ENCODE measurements at places on chromosomes 1 and 21.

DNA sequence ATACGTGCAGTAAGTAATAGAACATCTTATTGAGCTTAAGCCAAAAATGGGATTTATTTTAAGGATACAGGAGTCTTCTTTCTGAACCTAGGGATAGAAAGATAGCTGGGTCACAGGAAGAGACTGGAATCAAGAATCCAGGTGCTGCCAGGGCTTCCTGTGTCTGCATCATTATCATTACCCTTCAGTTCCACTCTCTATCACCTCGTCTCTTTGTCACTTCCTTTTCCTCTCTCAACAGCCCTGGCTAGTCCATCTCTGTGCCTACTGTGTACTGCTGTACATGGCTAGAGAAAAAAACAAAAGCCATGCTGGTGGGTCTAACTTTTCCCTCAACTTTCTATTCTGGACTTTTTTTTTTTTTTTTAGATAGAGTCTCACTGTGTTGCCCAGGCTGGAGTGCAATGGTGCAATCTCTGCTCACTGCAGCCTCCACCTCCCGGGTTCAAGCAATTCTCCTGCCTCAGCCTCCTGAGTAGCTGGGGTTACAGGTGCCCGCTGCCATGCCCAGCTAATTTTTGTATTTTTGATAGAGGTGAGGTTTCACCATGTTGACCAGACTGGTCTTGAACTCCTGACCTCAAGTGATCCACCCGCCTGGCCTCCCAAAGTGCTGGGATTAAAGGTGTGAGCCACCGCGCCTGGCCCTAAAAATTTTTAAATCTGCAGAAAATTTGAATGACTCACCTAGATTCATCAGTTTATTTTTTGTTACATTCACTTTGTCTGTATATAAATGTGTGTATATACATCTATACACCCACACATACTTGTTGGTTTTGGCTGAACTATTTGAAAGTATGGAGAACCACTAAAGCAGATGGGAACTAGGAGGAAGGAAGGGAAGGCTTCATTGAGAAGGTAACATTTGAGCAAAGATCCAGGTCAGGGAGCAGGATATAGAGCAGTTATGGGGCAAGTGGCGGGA is 31.9 kb downstream of the UBE4B start:
- H3K4me1 ChIP-seq, result peaks cover 5% of the 10 kb centered on the region
- H3K36me3 ChIP-seq, result no peaks in the 10 kb centered on the region
- no peak overlapping the region for H3K27ac ChIP-seq
- no peak for DNase-seq
- H3K4me3 ChIP-seq, result no peak overlapping the region
- no peaks in the 10 kb centered on the region for H3K27me3 ChIP-seq

GRCh38 chr1:212044851-212045250 is 9.3 kb downstream of the DTL start:
- no peak overlapping the region for H3K27ac ChIP-seq
- DNase-seq, result no peak
- H3K27me3 ChIP-seq, result no peaks in the 10 kb centered on the region
- H3K4me1 ChIP-seq, result peaks cover 3% of the 10 kb centered on the region

DNA sequence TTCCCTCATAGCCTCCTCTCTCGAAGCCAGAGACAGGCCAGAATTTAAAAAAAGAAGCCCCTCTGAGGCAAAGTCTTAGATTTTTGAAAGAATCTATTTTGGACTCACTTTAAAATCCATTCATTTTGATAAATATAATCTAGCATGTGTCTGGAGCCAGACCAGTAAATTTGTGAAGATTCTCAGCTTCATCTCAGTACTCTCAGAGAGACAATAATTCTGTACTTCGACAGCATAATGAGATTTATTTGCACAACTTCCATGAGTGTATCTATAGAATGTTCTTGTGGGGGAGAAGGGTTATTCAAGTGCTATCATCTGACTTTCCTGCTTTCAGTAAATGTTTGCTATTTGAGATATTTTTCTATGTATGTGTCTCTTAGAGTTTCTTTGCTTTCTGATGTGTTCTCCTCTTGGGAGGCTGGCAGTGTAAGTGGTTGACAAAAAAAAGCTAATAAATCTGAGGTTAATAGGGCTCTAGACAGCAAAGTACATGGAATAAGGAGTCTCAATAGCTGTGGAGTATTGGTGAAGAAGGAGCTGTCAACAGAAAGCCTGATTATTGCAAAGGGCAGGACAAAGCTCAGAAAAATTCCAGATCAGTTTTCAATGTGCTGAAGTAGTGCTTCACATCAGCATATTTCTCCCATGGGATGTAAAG is 223.0 kb downstream of the PTBP2 start:
- H3K27ac ChIP-seq, result no peak overlapping the region
- H3K36me3 ChIP-seq, result no peaks in the 10 kb centered on the region
- DNase-seq, result peak; percentile 21
- no peaks in the 10 kb centered on the region for H3K4me1 ChIP-seq
- no peak overlapping the region for H3K4me3 ChIP-seq
- no peaks in the 10 kb centered on the region for H3K27me3 ChIP-seq

GRCh38 chr1:150575072-150575489 is 4.3 kb downstream of the MCL1 start:
- no peaks in the 10 kb centered on the region for H3K27me3 ChIP-seq
- H3K27ac ChIP-seq, result peak overlapping the region; percentile 61
- no peak overlapping the region for H3K4me3 ChIP-seq
- peak; percentile 56 for DNase-seq
- H3K36me3 ChIP-seq, result peaks cover 31% of the 10 kb centered on the region
- peaks cover 13% of the 10 kb centered on the region for H3K4me1 ChIP-seq

- H3K4me1 ChIP-seq, result no peaks in the 10 kb centered on the region
- no peaks in the 10 kb centered on the region for H3K36me3 ChIP-seq
- H3K27me3 ChIP-seq, result no peaks in the 10 kb centered on the region
- H3K4me3 ChIP-seq, result no peak overlapping the region
Measured at GRCh38 chr1:199123615-199124014, 484.8 kb downstream of the PTPRC start.

DNA sequence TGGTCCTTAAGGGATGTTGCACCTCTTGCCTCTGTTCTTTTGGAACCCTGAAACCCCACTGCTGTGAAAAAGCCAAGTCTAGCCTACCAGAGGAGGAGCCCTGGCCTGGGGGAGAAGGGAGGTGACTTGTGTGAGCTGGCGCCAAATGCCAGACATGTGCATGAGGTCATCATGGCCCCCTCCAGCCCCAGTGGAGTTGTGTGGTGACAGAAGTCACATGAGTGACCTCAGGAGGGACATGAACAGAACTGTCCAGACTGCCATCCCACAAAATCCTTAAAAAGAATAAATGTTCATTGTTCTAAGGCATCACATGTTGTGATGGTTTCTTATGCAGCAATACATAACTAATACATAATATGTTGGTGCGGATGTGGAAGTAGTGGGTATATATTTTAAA is 10.8 kb downstream of the HHAT start:
- H3K27ac ChIP-seq, result no peak overlapping the region
- H3K4me1 ChIP-seq, result peaks cover 3% of the 10 kb centered on the region
- H3K36me3 ChIP-seq, result no peaks in the 10 kb centered on the region
- no peak for DNase-seq

DNA sequence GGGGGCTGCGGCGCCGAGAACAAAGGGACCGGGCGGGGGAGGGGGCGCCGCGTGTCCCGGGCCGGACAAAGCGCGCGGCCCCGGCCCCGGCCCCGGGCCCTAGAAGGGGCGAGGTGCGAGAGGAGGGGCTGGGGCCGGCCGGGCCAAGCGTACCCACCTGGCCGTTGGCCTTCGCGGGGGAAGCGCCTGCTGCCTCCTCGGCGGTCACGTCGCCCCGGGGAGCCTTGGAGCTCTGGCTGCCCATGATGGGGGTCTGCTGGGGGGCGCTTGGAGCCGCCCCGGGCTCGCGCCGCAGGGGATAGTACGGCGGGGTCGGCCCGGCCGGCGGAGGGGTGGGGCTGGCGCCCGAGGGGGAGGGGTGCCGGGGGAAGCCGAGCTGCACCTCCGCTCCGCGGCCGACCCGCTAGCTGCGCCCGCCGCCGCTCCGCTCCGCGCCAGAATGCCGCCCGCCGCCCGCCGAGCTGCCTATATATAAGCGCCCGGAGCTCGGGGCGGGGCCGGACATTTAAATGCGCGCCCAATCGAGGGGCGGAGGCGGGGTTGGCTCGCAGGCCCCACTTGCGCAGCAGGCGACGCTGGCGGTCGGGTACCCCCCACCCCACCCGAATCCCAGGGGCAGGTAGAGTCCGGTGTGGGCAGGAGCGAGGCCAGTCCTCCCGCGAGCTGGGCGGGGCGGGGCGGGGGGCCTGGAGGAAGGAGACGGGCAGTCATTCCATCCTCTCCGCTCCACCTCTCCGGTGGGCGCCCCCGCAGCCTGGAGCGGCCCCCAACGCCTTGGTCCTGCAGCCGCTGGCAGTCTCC is at the start of gene MARCKSL1:
MARCKSL1 (minus strand) TSS at position 444 of the 801 bp plus-strand sequence; CDS start at position 244, 200 bp downstream.
- peaks cover 52% of the 10 kb centered on the region for H3K4me1 ChIP-seq
- H3K27me3 ChIP-seq, result no peaks in the 10 kb centered on the region
- H3K4me3 ChIP-seq, result peak within 1 kb of the TSS; percentile 88
- no peak within 1 kb of the TSS for H3K27ac ChIP-seq
- H3K36me3 ChIP-seq, result peaks cover 36% of the 10 kb centered on the region

DNA sequence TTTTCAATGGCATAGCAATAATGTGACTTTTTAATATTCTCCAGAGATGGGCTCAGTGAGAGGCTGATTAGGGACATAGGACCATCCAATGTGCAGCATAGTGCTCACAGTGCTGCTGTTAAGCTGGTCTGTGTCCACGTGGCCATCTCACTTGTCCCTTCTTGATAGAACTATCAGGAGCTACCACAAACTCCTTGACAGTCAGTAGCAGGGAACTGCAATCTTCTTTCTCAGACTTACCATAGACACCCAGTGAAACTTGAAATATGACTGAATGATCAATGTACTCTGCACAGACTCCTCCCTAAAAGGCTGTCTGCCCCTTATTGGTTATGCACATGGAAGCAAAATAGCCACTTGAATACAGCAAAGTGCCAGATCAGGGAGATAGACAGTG is 64.5 kb upstream of the WARS2 start:
- no peak overlapping the region for H3K27ac ChIP-seq

GRCh38 chr1:227886503-227886961 is 61.2 kb downstream of the WNT9A start:
- no peak overlapping the region for H3K27ac ChIP-seq
- H3K36me3 ChIP-seq, result no peaks in the 10 kb centered on the region
- no peak for DNase-seq
- H3K27me3 ChIP-seq, result peaks cover 23% of the 10 kb centered on the region
- H3K4me3 ChIP-seq, result no peak overlapping the region
- H3K4me1 ChIP-seq, result peaks cover 44% of the 10 kb centered on the region

- H3K4me1 ChIP-seq, result peaks cover 31% of the 10 kb centered on the region
- no peak overlapping the region for H3K27ac ChIP-seq
- no peak overlapping the region for H3K4me3 ChIP-seq
- peaks cover 39% of the 10 kb centered on the region for H3K36me3 ChIP-seq
- no peaks in the 10 kb centered on the region for H3K27me3 ChIP-seq
Measured at GRCh38 chr1:203675596-203676347, 49.1 kb downstream of the ATP2B4 start.

DNA sequence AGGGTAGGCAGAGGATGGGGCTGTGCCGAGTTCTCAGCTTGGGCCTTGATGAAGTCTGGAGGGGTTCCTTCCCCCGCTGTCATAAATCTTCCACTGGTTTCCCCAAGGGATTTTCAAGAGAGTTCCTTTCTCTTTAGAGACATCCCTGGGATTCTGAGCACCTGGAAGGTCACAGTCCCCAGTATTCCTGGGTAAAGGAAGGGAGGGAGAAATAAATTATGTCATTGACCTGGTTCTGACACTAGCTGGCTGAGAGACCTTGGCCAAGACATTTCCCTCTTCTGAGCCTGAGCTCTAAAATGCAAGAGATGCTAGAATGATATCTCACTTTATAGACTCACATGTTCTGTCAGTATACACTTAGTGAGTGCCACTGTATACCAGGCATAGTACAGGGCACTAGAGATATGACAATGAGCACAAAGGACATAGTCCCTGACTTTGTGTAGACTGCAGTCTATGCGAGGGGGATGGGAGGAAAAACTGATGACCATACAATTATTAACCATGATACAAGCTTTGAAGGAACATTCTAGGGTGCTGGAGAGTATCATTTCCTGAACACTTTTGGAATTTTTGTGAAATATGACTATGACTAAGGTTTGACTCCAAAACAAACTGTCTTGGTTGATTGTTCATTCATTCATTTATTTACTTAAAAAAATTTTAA is 165.8 kb upstream of the JUN start:
- no peak overlapping the region for H3K4me3 ChIP-seq
- H3K27me3 ChIP-seq, result no peaks in the 10 kb centered on the region
- H3K36me3 ChIP-seq, result no peaks in the 10 kb centered on the region

DNA sequence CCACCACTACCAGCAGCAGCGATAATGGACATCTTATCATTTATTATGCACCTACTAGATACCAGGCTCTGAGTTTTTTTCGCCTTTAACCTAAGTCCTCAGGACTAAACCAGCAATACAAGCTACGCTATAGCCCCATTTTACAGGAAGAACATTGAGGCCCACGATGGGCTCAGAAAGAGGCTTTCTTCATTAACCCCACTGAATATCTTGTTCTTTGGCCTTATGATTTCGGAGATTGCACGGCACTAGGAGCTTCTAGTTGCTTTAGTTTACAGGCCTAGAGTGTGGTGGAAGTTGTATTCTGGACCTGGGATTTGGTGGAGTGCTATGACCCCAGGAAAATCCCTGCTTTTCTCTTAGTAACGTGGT is 1.5 kb downstream of the SESN2 start:
- no peaks in the 10 kb centered on the region for H3K27me3 ChIP-seq
- H3K36me3 ChIP-seq, result peaks cover 5% of the 10 kb centered on the region
- peaks cover 23% of the 10 kb centered on the region for H3K4me1 ChIP-seq
- peak overlapping the region; percentile 86 for H3K4me3 ChIP-seq
- H3K27ac ChIP-seq, result no peak overlapping the region
- DNase-seq, result no peak

DNA sequence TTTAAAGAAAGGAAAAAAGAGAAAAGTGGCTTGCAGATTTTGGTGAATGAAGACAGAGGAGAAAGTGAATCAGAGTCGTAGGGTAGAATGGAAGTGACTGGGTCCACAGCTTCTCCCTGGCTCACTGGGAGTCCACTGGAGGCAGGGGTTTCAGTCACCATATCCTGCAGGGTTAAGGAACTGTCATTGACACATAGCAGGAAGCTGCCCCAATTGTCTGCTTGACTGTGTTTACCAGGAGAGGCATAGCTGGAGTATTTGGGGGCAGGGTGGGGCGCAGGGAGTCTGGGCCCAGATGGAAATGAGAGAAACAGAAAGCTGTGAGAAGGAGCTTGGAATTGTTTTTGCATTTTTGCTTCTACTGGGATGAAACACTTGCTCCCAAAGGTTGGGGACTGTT is 228.8 kb upstream of the CSF3R start:
- H3K36me3 ChIP-seq, result no peaks in the 10 kb centered on the region
- peaks cover 65% of the 10 kb centered on the region for H3K27me3 ChIP-seq
- no peak overlapping the region for H3K4me3 ChIP-seq
- no peak for DNase-seq

Data from mesenchymal stem cell (in vitro differentiated cells and primary cell).